HTR-8/SVneo (cell line): ENCODE measurements at places on chromosomes 12 and 14.

GRCh38 chr12:49868449-49868848 lies 25.5 kb upstream of the BCDIN3D start:
- DNase-seq, result no peak

GRCh38 chr12:16385782-16386646 lies 38.6 kb downstream of the MGST1 start:
- DNase-seq, result peak; percentile 1

- DNase-seq, result no peak
Observed at GRCh38 chr12:18158774-18159557, 69.0 kb upstream of the RERGL start.

DNA sequence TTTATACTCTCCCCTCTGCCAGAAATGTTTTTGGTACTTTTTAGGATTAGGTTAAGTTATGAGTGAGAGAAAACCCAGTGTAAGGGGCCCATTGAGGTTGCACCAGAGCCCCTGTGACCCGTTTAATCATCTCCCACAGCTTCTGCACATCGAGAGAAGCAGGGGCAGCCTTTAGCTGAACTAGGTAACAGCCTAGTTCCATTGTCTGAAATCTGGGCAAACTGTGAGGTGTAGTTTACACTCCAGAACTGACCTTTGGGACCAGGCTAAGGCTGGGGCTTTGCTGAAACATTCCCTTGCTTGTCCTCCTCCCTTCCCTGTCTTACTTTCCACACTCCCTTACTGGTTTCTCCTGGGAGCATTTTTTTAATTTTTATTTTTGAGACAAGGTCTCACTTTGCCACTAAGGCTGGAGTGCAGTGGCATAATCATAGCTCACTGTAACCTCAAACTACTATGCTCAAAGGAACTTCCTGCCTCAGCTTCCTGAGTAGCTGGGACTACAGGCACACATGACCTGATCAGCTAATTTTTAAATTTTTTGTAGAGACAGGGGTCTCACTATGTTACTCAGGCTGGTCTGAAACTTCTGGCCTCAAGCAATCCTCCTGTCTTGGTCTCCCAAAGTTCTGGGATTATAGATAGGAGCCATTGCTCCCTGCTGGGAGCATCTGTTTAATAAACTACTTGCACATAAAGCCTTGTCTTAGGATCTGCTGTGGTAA lies 25.9 kb upstream of the DHRS2 start:
- DNase-seq, result no peak

DNA sequence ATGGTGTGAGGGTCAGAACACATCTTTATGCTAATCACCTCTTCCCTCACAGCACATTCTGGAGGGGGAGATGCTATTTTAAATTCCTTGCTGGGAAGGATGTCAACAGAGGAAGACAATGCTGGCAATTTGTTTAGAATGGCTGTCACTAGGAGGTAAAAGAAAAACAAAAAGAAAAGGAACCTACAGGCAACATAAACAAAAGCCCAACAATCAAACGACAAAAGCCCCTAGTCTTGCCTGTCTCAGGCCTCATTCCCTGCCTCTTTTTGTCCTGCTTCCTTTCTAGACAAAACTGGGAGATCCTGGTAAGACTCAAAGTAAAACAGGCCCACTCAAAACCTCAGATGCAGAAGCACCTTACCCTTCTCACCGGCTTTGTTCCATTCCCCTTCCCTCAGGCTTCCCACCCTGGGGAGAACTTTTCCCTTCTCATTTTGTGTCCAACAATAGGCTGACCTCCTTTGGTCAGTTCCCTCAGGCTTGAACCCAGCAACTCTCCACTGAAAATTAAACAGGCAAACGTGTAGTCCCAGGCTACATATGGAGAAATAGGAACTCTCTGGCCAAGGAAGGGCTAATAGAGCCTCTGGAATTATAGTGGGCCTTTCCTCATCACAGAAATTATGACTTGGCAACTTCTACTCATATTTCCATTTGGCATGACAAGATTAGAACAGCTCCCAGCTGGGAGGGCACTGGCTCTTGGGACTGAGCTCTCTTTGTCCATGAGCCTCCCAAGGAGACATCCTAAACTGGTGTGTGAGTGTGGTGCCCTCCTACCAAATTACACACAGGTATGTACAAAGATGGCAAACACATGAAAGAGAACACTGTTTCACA lies 193.0 kb downstream of the MON2 start:
- DNase-seq, result no peak

DNA sequence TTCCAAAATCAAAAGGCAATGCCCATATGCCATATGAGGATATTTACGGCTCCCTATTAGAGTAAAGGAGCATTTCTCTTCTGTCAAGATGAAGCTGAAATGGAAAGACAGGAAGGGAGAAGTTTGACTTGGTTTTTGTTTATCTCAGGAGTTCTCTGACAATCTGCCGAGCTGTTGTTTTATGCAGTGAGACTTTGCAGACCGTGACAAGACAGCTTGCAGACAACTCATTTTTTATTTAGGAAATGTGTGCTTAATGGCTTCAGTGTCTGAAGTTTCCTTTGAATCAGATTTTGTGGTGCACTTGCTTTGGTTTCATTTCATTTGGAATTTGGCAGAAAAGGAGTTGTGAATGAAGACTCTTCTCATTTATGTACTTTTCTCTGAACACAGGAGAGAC lies 145.4 kb downstream of the C12orf50 start:
- DNase-seq, result no peak

GRCh38 chr14:106666341-106666740 lies 1140.0 kb downstream of the TMEM121 start:
- DNase-seq, result no peak

DNA sequence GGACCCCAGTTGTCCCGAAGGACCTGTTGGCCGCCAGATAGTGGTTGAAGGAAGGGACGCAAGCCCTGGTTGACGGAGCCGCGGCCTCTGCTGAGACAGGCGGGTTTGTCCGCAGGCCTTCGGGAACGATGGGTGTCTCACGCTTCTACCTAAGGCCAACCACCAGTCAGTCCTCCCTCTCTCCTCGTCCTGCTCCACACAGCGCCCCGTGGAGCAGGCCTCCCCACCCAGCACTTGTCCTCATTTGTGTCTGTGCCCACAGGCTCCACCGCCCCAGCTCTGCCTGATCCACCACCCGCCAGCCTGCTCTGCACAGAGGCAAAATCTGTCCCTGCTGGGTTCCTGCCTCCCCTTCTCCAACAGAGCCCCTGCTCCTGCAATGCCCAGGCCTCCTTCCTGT lies 41.0 kb downstream of the RIMBP2 start:
- DNase-seq, result no peak

- DNase-seq, result no peak
Observed at GRCh38 chr12:70045514-70045913, 197.7 kb upstream of the CNOT2 start.

GRCh38 chr12:49055092-49055491 lies 5.5 kb downstream of the KMT2D start:
- DNase-seq, result no peak

DNA sequence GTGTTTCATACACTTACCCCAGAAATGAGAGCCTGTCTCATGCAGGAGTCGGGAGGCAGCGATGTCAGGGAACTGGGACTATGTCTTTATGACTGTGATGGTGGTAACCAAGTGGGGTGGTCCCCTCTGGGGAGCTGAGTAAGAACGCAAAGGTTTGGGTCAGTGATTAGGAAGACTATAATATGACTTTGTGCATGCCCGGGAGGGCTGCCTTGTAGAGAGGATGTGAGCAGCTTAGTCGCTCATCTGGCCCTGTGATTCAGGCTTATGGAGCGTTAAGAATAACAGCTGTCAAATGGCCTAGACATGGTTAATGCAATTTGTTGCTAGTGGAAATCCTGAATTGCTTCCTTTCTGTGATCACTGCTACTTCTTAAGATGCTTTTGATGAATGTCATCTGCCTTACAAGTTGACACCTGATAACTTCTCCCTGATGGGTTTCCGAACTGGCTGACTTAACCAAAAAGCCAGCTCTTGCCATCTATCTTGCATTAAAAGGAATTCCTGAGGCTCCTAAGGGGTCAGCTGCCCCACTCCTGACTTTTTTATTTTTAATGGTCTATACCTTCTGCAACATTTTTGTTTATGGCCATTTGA lies 35.4 kb upstream of the AACS start:
- DNase-seq, result no peak

DNA sequence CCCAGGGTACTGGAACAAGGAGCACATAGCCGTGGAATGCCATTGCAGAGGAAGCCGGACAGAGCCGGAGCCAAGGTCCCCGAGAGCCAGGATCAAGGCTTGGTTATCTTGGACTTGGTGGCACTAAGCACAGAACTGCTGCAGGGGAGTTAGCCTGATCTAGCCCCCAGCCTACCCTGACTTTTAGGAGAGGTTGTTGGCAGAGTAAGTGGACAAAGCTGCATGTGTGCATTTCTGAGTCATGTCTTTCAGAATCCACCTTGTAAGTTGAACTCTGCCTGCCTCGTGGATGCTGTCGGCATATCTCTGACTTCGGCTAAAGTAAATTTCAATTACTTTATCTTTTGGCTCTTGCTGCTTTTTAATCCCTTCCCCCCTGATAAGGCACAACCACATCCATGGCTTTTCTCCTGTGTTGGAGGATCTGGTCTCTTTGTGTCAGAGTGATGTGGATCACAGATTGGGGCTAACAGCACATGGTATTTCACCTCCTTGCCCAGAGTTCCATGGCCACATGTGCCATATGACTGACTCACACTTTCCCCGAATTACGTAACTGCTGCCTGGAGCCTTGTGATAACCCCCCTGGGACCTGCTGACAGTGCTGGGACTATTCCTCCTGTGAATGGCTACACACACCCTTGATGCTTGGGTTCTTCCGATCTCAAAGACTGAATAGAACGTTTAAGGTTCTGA lies 240.3 kb downstream of the EMP1 start:
- no peak for DNase-seq

DNA sequence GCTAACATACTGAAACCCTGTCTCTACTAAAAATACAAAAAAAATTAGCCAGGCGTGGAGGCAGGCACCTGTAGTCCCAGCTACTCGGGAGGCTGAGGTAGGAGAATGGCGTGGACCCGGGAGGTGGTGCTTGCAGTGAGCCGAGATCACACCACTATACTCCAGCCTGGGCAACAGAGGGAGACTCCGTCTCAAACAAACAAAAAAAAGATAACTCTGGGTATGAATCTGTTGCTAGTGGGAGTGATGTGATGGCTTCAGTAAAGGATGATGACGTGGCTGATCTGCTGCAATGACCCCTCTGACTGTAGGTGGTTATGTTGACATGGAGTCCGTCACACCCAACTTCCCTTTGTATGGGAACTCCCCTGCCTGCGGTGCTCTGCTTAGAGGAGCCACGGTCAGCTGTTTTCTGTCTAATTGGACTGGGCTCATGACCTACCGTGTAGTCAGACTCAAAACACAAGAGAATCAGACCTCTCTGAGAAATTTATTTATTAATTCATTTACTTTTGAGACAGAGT lies 59.1 kb upstream of the MED13L start:
- DNase-seq, result no peak

GRCh38 chr14:98175436-98175835 lies 1096.6 kb downstream of the BCL11B start:
- DNase-seq, result no peak

GRCh38 chr14:60981633-60982455 lies 799 bp downstream of the SLC38A6 start:
- DNase-seq, result peak; percentile 82

- DNase-seq, result no peak
Observed at GRCh38 chr12:122216445-122216844, 9.4 kb downstream of the DIABLO start.

DNA sequence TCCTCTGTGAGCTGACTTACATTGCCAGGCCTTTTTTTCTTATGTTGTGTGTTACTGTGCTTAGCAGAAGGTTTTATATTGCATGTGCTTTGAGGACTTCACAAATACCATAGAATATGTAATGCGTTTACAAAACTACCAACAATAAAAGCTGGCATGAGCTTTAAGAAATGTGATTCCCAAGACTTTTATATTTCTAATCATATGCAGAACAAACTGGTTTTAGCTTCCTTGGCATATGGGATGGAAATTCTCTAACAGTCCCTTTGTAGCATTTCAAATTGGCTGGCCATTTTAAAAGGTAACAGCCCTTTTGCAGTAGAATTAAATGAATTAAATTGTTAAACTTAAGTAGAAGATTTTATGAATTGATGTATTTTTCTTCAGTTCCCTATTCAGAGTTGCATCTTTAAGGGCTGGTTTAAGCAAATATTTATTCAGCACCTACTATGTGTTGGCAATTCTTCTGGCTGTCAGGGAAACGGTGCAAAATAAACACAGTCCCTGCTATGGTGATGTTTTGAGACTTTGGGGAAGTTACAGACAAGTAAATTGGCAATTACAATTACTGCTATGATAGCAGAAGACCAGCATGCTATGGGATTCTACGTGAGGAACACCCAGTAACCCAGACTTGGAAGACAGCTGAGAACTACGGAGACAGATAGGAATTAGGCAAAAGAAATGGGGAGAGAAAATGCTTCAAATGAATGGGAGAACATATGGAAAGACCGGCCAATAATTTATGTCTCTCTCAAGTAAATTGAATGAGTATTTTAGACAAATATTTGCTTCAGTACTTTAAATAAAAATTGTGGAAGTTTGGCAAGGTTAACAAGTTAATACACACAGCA lies 446.4 kb downstream of the EGLN3 start:
- no peak for DNase-seq

DNA sequence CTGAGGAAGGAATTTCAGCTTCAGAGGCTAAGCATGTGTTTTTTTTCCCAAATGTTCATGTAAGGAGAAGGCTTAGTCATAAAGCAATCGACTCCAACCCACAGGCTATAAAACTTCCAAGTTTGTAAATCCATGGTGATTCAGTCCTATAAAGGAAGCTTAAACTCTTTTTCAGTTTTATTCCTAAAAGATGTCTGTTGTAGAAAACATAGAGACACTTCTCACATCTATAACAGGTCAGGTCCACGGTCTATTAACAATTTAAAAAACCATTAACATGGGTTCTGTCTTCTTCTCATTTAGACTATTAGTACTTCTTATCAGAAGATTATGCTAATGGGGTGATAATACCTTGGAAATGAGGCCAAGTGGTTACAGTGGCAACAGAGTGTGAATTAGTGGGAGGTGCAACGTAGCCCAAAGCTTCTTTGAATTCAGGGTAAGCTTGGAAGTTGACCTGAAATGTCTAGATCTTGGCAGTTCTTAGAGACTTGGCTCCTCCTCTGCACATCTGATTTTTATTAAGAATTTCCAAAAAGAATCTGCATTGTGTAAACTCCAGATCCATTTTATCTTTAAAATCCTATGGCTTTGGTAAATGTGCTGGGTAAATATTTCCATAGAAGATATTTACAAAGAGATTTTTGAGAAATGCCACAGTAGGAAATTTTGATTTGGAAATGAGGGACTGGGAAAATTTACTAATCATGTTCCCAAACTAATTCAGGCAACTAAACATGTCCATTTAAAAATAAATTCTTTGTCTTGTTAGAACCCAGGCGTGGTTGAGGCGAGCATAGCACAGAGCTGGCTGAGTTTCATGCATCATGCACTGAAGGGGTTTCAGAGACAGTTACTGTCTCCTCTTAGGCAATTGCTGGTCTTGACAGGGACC lies 86.4 kb downstream of the EML1 start:
- DNase-seq, result peak; percentile 27
